ENCODE measurements at places on chromosomes 3 and 15.

DNA sequence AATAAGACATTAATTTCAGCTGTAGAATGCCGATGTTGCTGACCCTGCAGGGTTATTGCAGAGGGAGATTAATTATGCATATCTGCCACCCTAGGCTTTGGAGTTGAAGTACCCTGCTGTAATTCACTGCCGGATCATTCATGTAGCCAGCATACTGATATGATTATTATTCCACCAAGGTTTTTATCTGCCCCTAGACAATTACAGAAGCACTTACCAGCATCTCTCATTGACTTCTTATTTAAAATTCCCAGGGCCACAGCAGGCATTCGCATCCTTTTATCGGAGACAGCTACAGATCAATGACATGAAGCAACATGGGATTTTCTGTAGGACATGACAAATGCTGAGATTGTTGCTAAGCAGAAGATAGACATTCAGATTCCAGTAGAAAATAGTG, 31.3 kb downstream of the IL1RAP start:
- no peak for DNase-seq

DNA sequence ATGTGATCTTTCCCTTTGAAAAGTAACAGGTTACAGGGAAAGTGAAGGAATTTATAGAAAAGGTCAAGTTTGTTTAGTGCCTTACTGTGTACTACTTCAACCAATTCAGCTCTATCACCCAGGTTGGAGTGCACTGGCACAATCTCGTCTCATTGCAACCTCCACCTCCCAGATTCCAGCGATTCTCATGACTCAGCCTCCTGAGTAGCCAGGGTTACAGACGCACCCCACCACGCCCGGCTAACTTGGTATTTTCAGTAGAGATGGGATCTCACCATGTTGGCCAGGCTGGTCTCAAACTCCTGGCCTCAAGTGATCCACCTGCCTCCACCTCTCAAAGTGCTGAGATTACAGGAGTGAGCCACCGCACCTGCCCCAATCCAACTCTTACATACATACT, 279.7 kb downstream of the ZBTB20 start:
- no peak for DNase-seq

GRCh38 chr3:52346623-52347530, 30.8 kb downstream of the DNAH1 start:
- no peak for DNase-seq

- no peak for DNase-seq
These were observed 650.8 kb upstream of the ADAMTS9 start for GRCh38 chr3:65338571-65338970.

GRCh38 chr3:165103616-165104015, 25.3 kb upstream of the SI start:
- DNase-seq, result no peak

- DNase-seq, result no peak
These were observed 679.3 kb upstream of the ALCAM start for GRCh38 chr3:104687362-104687761.

DNA sequence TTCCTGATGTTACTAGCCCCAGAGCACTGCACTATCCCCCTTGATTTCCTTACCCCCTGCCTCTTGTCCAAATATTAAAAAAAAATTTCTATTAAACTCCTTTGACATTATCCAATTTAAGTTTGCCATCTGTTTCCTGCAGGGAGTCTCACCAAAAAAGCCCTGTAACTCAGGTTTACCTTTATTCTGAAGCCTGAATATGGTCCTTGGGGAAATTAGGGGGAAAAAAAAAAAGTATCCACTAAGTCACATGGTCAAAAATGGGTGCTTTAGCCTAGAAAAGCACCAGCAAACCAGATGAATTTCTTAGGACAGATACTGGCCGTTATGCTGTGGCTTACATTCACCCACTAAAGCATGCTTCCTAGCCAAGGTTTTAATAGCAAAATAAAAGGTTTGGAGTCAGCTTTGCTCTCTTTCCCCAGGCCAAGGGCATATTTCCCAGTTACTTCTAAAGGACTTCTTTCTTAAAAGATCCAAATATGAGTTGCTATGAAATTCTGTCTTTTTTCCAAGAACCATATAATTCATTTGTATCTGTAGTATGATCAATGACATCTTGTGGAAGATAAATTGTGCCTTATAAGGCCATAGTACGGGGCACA, 394.9 kb downstream of the LSAMP start:
- no peak for DNase-seq

- DNase-seq, result no peak
These were observed 130.4 kb downstream of the ZNF385D start for GRCh38 chr3:21620511-21621155.

DNA sequence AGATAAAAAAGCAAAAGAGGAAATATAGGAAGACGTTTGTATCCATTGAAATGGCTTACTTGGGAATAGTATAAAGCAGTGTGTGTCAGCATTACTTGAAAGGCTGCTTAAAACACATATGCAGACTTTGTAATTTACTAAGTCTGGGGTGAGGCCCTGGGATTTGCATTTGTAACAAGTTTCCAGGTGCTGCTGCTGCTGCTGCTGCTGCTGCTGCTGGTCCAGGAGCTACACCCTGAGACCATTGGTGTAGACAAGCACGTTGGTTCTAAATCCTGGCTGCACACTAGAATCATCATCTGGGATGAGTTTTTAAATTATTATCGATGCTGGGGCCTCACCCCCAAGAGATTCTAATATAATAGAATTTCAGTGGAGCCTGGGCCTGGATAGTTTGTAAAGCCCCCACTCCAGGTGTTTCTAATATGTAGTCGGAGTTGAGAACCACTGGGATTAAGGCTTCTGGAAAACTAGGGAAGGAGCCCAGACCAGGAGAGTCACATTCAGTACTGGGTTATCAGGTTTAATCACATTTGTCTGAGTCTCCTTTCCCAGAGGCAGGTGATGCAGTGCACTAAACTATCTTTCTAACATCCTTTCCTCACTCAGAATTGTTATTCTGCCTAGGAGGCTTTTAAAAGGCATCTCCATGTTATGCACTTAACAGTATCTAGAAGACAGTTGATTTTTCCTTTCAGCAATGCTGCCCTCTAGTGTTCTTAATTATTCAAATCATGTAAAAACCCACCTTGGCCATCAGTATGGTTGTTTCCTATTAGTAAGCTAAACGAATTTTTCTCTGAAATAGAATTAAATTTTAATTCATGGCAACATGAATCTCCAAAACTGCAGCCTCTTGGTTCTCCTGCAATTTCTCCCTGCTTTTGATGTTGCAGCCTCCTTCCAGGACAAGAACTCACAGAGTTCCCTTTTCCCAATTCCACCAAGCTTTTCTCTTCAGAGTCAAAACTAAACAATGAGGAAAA, 45.4 kb downstream of the SSR3 start:
- no peak for DNase-seq

DNA sequence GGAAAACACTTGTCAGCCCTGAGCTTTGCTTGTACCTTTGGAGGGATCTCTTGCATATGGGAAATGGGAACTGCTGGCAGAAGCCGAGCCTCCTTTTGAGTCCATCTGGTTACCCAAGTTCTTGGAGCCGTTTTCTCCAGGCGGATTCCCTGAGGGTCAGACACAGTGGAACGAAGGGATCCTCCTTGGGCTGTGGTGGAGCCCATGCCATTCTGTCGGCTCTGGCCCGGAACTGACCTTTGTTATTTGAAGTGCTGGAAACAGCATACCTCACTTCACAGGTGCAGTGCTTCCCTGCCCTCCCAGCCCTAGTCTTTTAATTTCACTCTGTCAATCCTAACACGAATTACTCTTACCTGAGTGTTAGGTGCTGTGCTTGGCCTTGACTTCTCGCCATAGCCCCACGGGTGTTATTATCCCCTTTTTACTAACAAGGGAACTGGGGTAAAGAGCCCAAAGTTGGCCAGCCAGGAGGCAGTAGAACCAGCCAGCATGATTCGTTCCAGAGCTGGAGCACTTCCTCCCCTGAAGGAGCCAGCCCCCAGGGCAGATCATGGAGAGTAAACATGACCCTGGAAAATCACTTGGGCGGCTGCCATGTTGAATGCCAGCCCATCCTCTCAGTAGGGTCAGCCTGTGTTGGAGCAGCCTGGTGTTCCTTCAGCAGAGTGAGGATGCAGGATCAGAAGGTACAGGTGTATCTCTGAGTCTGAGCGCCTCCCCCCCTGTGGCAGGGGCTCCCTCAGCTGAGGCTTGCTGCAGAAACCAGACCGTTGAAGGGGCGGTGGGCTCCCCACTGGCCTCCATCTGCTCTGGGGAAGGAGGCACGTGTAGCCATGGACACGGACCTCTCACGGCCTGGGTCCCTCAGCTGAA, 143.2 kb downstream of the DNAJB8 start:
- no peak for DNase-seq

- DNase-seq, result no peak
These were observed 221.6 kb downstream of the TBC1D2B start for GRCh38 chr15:77855871-77856270.

- no peak for DNase-seq
These were observed 48.8 kb upstream of the PLSCR5 start for GRCh38 chr3:146653978-146654377.

GRCh38 chr3:39193391-39193790, 996 bp upstream of the XIRP1 start:
- no peak for DNase-seq

DNA sequence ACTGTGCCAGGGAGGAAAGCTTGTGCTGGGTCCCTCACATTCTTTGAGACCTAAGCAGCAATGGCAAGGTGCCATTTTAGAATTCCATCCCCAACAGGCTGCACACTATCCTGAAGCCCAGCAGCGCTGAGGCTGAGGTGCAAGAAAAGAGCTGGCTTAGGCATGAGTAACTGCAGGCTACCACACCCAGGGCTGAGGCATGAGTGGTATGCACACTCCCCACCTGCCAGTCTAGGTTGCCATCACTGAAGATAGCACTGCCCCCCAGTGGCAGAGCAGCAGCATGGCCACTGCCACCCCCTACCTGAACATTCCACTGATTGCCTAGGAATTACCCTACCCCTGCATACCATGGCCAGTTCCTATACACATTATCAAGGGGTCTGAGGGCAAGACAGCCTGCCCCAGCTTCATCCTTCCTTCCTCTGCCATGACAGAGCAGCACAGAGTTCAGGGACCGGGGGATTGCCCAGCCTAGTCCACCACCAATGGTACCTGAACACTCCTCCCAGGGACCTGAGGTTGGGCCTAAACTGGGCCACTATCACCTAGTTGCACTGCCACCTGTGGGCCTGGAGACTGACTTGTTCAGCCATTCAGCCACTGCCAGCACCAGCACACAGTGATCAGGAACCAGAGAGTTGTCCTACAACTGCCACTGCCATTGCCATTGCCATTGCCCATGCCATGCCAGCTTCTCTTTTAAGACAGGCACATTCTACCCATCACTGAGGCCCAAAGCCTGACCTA, 129.8 kb downstream of the SATB1 start:
- no peak for DNase-seq

DNA sequence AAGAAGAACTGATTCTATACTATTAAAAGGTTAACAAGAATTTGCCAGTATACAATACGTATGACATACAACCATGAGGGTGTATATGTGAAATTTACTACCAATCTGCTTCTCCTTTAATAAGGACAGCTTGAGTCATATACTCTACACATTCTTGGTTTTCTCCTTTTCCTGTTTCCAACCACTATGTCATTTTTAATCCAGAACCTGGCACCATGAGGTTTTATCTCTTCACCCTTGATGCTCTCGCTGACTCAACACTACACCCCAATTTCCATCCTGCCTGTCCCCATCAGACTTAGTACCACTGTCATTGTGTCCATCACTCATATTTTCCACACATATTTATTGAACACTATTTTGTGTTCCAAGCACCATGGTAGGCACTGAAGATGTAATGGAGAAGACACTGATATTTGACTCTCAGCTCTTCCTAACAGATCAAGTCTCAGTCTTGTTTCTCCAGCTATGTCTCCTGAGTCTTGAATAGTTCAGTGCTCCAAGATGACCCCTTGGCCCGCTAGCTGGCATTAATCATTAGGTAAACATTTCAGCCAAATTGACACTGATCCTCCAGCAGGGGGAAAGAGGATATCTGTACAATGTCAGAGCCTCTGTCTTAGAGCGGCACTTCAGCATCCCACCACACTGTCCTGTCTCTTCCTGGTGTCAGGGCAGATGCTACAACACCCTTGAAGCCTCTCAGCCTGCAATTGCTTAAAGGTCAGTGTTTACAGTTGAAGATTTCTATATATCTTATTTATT, 11.2 kb upstream of the COL8A1 start:
- DNase-seq, result no peak

Data from stimulated activated CD4-positive, alpha-beta T cell treated with anti-CD3 and anti-CD28 coated beads, Interleukin-1b, Interleukin-23, amount 100 ng/mL, for 1 hour (primary cell).